Brain (organoid and tissue), 16 donors: ENCODE measurements at places on chromosomes 7 and 10. TPM values are rescaled to one million over a fixed set of nuclear protein-coding genes. Genes with fewer than 3 reads are reported as not detected.

DNA sequence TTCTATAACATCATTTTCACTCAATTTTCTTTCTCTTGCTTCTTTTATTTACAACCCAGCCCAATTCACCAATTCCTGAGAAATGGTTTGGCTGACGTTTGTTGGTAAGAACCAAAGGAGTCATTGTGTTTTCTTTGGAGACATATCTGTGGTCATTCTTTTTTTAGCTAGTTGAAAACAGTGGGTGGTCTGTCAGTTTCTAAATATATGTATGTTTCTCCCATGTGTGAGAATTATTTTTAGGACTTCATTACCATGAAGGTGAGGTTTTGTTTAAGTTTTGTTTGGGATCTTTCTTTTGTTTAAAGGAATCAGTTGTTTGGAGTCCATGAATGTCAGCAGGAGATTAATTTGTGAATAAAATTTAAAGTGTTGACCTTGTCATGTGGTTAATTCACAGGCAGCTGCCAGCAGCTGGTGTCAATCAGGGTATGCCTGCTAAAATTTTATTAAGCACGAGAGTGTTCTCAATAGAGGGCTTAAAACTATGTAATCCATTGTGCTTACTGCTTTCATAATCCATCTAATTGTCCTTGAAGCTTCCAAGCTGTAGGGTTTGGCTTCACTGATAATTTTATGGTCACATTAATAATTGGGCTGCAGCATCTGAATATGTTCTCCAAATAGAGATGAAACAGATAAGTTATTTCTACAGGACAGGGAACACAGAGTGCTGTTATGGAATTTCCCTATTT lies 38.7 kb downstream of the INSYN2A start:
- DNase-seq, result no peak

The GPR26 gene
- 0.59 TPM for polyA plus RNA-seq

The BCCIP gene
- polyA plus RNA-seq, result 34.4 TPM

The PRKCQ gene
- polyA plus RNA-seq, result 5.1 TPM

DNA sequence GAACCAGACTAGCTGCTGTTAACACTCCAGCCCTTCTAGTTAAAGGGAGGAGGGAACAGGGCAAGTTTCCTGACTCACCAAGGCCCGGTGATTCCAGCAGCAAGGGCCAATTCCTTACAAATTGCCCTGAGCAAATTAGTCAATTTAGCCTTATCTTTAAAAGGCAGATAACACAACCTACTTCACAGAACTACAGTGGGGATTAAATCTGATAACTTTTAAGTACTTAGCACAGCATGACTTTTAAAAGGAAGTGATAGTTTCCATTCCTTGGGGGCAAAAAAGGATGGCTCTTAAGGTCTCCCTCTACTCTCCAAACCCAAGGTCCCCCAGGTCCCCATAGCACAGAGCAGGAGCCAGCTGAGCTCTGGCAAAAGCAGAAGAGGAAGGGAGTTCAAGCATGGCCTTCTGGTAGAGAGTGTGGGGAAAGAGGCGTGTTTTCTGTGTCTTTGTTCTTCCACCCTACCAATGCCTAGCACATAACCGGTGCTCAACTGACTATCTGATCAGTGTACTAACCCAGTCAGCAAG lies 4.0 kb downstream of the CDCA7L start:
- DNase-seq, result no peak

The C10orf62 gene
- not detected for polyA plus RNA-seq

The SNX10 gene
- 15.5 TPM for polyA plus RNA-seq
